ENCODE measurements at places on chromosomes 12 and 14.

- no peak for DNase-seq
Measured at GRCh38 chr14:23284654-23285529, 1.0 kb downstream of the HOMEZ start.

- no peak for DNase-seq
Measured at GRCh38 chr14:72686101-72686500, 207.8 kb downstream of the DPF3 start.

GRCh38 chr12:15701631-15702156, 87.5 kb downstream of the EPS8 start:
- DNase-seq: no peak

DNA sequence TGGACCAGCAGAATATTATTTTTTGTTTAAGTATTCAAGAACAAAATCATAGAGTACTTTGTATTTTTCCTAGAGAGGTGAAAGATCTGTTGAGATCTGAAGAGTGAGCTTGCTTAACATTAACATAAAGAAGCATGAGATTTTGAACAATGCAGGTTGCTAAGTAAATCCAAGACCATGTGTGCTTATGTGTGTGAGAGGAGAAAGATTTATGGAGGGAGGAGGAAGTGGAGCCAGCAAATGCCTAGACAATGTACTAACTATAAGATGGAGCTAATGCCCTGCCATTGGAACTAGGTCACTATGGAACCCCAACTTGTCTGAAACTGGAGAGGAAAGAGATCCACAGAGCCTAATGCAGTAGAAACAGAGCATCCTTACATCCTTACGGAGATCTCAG, 13.3 kb downstream of the FAM161B start:
- no peak for DNase-seq

- no peak for DNase-seq
Measured at GRCh38 chr12:58703866-58704265, 216.4 kb downstream of the LRIG3 start.

DNA sequence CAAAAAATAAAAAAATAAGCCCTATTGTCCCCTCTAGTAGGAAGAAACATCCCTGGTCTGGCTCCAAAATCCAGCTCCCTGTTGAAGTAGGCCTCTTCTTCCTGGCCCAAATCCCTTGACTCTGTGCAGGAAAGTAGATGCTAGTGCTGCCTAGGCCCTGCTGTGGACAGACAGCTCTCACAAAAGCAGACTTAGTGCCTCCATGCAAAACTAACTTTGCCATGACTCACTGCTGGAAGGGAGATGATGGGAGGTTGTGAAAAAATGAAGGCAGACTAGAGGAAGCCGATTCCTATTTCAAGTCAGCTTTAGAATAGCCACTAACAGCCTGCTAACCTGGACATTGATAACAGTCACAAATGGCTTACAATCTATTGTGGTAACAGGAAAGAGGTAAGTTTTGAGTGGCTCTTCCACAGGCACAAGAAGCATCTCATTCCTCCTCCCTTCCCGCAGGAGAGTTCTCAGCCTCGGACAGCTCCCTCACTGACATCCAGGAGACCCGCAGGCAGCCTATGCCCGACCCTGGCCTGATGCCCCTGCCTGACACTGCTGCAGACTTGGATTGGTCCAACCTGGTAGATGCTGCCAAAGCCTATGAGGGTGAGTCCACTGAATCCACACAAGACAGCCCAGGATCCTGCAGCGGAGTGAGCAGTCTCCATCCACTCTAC, 198.9 kb upstream of the RGS6 start:
- no peak for DNase-seq

DNA sequence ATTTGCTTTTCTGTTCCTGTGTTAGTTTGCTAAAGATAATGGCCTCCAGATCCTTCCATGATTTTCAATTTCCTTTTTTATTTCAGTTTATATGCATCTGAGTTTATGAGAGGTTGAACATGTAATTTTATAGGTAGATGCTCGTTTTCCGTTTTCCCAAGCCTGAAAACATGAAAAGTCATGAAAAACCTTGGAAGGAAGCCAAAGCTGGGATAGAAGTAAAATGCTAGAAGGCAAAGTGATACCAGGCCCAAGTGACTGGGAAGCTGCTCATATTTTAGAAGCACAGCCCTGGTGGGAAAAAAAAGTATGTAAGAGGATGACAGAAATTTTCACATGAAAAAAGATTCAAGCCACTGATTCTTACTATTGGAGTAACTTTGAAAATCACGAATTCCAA, 290.8 kb downstream of the PRKD1 start:
- no peak for DNase-seq

DNA sequence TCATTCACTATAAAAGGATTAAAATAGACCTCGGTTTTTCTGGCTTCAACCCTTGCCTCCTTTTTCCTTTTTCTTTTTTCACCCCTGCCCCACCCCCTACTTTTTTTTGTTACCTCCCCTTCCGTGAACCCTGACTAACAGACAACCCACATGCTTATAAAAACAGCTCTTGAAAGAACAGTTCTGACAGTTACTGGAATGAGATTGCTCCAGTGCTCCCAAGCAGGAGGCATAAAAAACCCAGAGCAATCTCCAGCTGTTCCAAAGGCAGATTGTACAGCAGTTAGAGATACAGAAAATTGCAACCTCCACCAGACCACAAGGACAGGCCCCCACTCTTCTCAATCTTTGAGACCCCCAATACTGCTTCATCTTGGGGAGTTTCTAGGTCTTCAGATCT, 29.9 kb upstream of the TMEM260 start:
- no peak for DNase-seq

- DNase-seq: no peak
Measured at GRCh38 chr14:69700575-69700974, 66.4 kb upstream of the SRSF5 start.

All from NCI-H1436 treated with DMSO at 0.1 percent for 48 hours (cell line).